T-helper 9 cell (primary cell): ENCODE measurements at places on chromosomes 2 and 18.
A peak's percentile ranks its signal among the peaks of the same experiment; 100 is the strongest.

DNA sequence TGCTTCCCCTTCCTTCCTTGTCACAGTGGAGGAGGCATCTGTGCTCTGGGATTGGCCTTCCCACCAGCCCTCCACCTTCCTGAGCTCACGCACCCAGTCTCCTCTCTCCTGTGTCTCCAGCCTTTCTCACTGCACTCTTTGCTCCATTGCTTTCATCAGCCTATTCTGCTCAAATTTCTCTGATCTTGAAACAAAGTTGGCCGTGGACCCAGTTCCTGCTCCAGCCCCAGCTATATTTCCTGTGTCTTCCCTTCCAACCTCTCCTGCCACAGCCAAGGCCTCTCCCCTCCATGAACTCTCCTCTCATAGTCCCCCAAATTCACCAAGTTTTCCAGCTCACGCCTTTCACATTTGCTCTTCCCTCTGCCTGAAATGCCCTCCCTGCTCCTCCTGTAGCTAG is 226.6 kb upstream of the AGAP1 start:
- DNase-seq = no peak

DNA sequence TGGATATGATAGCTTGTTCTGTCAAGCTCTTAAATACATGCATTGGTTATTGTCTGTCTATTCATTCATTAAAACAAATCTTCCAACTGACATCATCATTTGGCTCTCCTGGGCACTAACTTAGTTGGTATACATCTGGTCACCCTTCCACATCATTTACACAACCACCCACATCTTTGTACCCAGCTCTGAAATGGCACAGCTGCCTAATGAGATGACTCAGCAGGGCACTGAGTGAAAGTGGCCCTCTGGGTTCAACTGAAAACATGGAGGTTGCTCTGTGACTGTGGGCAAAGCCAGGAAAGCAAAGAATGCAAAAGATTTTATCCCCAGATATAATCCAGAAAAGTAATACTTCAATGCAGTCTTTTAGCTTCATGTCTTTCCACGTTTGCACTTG is 234.0 kb upstream of the MAP2 start:
- DNase-seq = no peak

- DNase-seq = no peak
These were observed 424.5 kb downstream of the RAD51AP2 start for GRCh38 chr2:17093712-17094111.

GRCh38 chr2:43073401-43073825 is 153.0 kb downstream of the ZFP36L2 start:
- no peak for DNase-seq

DNA sequence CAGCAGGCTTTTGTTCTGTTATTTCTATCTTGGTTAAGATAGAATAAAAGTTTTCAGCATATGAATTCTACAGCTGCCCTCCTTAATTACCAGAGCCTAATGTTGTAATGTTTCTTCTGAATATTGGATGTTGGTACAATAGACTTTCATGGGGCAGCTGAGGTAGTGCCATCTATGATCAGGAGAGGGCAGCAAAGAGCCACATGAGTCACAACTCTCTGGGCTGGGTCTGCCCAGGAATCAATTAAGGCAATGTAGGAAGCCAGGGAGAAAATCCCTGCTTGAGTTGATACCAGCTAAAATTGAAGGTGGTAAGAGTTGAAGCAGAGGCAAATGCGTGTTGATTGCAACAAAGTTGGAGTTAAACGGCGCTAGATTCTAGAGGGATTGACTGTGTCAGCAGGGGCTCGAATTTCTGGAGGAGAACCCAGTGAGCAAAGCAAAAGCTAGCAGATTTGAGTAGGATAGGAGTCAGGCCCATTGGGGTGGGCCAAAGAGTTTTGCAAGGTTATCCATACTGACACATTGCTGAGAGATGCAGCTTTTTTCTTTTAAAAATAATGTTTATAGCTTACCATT is 10.6 kb upstream of the MC5R start:
- peak; percentile 29 for DNase-seq

- DNase-seq = no peak
These were observed 59.1 kb downstream of the ACSL3 start for GRCh38 chr2:222919841-222920526.

DNA sequence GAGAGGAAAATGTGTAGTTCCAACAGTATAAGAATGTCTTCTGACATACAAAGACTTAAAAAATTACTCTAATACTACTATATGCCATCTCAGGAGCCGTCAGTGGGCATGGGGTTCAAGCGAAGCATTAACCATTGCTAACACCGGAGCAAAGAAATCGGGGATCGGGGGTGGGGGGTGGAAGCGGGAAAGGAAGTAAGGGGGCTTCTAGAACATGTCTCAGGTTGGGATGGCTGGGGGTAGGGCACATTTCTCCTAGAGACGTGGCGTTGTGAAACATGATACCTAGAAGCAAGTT is 702 bp downstream of the LMAN1 start:
- DNase-seq = no peak
